ENCODE measurements at places on chromosomes 1 and 21.

DNA sequence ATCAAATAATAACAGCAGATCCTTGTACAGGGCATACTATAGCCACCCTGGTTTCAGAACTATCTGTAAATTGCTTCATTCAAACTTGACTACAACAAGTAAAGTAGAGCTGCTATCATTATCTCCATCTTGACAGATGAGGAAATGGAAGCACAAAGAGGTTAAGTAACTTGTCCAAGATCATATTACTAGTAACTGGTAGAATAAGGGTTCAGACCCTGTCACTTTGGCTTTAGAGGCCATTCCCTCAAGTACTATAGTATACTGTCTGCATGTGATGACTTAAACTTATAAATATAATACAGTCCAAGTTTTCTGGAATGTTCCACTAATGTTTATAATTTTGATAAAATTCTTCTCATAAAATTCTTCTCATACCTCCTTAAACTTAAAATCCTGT, 24.8 kb downstream of the PGM1 start:
- DNase-seq = no peak

DNA sequence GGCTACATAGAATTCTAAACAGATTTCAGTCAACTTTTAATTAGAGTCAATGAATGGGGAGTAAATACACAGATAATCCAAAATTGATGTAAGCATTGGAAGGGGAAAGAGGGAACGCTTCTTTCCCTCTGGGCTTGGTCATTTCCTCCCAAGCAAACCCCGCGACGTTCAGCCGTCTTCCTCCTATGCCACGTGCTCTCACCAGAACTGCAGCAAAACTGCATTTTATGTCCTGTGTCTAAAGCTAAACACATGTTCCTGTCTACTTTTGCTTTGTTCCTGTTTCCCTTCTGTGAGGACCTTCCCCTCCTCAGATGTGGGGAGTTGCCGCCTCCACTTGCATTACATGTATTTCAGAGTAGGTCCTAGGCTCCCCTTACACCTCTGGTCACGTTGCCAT, 27.2 kb downstream of the UTP25 start:
- DNase-seq = no peak

DNA sequence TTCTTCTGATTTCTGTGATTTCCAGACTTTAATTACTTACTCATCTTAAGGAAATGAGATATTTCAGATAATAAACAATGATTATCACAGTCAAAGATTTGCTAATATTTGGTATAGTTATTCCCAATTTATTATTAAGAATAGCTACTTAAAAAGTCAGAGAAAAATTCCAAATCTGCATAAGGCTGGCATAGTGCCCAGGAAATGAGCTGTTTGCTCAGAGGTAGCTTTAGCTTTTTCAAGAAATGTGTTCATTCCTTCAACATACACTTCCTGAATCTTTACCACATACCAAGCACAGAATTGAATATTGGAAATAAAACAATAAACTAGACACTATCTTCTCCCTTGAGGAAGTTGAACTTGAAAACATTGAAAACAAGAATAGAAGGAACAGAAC, 44.3 kb upstream of the KCNK1 start:
- no peak for DNase-seq

DNA sequence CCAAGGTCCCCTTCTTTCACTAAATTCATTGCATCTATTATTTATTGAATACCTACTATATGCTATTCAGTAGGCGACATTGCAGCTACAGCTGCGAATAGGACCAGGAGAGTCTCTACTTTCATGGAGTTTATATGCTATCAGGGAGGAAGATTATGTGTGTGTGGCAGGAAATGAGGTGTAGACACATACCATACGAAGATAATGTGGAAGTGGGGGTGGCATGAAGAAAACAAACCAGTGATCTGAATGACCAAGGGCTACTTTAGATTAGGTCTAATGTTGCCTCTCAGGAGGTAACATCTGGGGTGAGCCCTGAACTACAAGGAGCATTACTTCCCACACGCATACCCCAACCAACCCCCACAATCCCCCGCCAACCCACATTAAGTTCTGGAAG, 1.0 kb upstream of the PPIH start:
- DNase-seq = peak; percentile 23

DNA sequence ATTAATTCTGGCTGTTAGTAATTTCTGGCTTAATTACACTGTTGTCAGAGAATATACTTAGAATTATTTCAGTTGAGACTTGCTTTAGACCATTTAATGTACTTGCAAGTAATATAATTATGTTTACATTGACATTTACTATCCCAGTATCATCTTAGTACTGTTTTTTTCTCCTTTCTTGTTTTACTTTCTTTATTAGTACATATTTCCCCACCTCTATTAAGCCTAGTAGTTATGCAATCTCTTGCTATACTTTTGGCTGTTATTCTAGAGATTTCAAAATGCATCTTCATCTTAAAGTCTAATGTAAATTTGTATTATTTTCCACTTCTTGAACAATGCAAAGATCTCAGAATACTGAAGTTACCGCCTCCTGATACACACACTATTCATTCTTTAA, 24.4 kb downstream of the BRWD1 start:
- DNase-seq = no peak

DNA sequence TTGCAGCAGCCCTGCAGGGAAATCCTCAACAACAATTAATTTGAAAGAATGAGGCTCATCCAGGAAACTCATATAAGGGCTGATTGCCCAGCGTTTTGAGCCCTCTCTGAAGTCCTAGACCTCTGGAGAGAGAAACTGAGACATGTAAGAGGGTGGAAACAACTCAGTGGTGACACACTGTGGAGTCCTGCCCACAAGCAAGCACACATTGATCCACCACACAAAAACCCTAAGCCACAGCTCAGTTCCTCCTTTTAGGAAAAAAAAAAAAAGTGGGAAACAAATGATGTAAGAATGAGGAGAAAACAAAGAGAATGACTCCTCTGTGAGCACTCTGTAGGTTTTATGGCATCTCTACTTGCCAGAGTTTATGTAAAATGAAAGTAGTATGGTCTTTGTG, 22.9 kb upstream of the PLA2G5 start:
- no peak for DNase-seq

DNA sequence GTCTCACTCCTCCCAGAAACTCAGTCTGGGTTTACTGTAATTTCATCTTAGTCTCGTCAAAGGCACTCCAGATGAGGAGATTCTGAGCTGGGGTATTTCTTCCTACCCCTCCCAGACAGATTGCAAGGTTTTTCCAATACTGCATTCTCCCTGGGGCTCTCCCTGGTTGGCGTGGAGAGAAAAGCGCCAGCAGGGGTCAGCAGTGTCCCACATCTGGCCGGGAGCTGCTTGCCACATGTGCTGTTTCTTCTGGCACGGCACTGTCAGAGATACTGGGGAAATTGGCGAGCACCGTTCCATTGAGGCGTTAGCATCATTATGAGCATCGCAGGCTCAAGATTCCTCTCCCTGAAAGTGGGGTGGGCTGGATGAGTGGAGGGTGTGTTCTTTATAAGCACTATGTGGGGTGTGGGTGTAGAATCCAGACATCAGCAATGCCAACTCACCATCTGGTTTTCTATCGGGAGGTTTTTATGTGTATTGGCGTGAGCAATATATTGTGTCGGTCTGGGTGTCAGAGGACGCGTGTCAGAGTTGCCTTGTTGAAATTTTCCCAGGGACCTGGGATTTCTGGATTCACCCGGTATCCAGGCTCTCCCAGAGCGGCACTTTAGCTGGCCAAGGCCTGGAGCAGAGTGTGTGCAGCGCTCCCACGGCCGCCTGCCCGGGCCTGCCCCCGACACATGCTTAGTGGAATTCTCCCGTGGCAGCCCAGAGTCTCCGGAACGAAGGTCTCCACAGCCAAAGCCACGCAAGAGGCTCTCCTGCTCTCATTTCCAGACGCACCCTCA, 8.0 kb upstream of the NAV1 start:
- peak; percentile 85 for DNase-seq

- DNase-seq = peak; percentile 29
Observed at GRCh38 chr1:24641646-24642151, 1.4 kb upstream of the SRRM1 start.

DNA sequence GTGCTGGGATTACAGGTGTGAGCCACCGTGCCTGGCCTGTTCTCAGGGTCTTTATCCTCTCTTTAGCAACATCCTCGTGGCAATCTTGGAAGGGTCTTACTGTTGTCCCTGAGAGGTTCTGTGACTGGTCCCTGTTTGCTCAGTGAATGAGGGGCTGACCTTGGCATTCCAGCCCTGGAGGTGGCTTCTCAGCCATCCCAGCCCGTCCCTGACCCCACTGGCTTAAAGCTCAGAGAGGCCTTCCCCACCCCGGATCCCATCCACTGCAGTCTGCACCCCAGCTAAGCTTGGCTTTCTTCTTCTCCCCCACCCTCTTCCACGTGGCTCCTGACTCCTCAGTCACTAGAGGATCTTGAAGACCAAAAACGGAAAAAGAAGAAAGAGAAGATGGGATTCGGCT, 88.3 kb upstream of the TMEM51 start:
- no peak for DNase-seq
